ENCODE measurements at places on chromosomes 4 and X.

DNA sequence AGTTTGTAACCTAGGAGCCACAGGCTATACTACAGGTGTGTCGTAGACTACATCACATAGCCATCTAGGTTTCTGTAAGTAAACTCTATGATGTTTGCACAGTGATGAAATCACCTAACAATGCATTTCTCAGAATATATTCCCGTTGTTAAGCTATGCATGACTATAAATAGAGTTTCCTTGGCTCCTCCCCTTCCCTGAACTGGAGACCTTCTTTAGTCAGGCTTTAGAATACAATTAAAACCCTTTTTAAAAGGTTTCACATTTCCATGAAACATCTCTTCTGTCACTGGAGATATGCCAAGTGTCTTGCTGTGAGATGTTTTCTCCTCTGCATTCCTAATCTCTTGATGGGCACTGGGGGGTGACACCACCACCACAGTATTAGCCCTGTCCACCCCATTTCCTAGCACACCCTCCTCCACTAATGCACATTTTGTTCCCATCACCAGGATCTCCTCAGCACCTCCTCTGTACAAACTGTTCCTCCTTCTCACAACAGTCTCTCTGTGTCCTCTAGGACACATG, 334.6 kb upstream of the CPEB2 start:
- DNase-seq = no peak

- DNase-seq = no peak
These were observed 106.4 kb downstream of the SCD5 start for GRCh38 chr4:82692101-82692780.

- DNase-seq = no peak
These were observed 32.6 kb upstream of the NAA11 start for GRCh38 chr4:79358438-79358837.

DNA sequence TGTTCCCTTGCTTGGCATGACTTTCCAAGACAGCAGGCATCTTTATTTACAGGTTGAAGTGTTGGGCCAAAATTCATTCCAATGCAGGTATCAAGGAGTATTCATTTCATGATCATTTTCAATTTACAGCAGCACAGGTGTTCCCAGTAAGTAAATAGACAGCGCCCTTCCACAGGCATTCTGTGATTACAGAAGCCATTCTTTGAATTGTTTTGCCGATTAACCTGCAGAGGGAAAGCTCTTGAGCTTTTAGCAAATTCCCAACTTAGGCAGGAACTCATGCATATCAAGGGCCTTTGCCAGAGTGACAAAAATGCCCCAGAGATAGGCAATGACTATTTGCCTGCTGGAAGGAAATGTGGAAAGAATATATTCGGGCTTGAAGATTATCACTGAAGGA, 6.8 kb downstream of the TXK start:
- no peak for DNase-seq

DNA sequence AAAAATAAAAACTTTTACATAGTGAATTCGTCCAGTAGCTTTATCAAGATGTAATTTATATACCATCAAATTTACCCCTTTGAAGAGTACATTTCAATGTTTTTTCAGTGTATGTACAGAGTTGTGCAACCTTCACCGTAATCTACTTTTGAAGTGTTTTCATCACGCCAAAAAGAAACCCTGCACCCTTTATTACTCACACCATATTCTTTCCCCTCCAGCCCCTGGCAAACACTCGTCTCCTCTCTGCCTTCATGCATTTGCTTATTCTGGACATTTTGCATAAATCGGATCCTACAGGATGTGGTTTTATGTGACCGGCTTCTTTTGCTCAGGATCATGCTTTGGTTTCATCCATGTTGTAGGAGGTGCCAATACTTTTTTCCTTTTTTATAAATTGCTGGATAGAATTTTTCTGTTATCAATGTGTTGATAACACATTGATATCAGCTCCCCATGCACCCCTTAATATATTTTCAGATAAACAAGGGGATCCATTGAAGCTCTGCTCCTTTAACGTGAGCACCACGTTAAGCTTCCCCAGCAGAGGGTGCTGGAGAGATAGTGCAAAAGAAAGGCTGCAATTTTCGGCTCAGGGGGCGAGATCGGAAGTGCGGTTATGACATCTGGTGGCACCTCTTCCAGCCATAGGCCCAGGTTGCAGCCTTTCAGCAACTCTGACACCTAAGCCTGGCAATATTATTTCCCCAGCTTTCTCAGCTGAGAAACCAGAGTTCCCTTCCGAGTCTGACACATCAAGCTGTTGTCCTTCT, 100.1 kb upstream of the VCX3B start:
- DNase-seq = peak; percentile 61

DNA sequence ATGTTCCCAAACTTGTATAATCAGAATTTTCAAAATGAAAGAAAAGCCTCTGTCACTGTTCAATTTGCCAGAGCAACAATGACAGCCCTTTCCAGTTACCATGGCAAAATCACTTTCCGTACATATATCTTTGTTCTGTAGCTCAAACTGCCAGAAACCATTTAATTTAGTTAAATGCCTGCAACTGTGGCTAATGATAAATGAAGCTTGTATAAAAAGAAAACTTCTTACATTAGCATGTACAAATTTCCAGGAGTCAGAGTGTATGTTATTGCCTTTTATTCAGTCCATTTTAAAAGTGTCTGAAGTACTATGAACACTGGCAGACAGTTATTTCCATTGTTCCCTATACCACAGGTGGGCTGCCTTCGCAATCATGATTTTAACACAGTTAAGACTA, 30.3 kb downstream of the ARAP2 start:
- DNase-seq = no peak

DNA sequence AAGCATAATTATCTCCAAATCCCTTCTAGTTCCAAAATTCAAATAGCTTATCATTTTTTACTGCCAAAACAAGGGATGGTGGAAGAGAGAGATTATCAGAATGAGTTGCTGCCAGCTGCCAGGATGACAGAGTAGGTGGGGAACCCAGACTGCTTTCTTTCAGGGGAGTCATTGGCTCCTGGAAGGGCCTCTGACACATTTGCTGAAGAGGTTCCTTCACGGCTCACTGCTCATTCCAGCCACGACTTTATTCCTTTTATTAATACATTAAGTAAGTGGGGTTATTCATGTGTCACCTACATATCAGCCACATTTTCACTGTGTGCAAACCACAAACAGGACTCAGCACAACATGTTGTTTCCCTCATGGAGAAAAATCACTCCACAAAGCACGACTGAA, 12.7 kb upstream of the SMIM43 start:
- DNase-seq = no peak

GRCh38 chr4:102627831-102628523, 126.8 kb downstream of the NFKB1 start:
- peak; percentile 62 for DNase-seq

DNA sequence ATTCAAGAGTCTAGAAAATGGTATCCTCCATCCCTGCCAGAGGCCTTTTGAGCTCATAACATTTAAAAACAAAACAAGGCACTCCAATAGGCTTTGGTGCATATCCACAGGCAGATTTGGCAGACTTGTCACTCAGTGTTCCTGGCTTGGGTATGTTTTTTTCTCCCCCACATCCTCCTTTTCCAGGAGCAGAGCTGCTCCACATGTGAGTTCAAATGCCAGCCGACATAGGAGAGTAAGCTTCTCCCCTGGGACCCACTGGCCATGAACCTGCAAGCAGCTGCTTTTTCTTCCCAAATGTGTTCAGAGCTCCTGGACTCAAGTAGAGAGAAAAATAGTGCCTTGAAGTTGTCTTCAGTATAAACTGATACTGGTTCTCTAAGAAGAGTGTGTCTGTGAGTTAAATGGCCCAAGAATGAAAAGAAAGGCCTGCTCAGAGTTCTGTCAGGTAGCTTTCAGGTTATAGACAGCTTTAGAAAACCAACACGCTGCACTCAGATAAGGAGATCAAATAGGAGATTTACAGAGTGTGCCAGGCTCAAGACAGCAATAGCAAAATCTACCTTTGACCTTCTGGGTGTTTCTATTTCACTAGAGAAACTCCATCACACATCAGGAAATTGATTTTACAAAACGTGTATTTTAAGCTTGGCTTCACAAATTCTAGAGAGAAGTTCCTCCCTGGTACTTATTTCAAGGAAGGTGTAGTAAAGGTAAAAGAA, 162.5 kb upstream of the GALNT7 start:
- DNase-seq = no peak

GRCh38 chr4:150462743-150463142, 119.2 kb upstream of the MAB21L2 start:
- no peak for DNase-seq

- peak; percentile 53 for DNase-seq
These were observed 8.9 kb upstream of the CCNG2 start for GRCh38 chr4:77148078-77148477.

DNA sequence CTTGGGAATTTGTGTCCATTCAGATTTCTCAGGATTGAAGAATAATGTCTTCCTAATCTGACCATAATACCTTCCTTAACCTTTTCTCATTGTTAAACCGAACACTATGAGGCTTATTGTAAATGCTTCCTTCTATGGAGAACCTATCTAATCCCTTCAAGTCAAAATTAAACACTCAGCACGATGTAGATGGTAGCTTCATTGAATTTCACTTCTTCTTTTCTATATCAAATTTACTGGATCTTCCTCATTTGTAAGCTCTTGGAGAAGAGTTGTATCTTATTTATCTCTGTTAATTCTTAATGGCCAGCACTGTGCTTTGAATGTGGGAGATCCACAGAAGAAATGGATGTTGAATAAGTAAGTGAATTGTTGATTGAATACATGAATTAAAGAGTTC, 109.0 kb upstream of the RAPGEF2 start:
- no peak for DNase-seq

DNA sequence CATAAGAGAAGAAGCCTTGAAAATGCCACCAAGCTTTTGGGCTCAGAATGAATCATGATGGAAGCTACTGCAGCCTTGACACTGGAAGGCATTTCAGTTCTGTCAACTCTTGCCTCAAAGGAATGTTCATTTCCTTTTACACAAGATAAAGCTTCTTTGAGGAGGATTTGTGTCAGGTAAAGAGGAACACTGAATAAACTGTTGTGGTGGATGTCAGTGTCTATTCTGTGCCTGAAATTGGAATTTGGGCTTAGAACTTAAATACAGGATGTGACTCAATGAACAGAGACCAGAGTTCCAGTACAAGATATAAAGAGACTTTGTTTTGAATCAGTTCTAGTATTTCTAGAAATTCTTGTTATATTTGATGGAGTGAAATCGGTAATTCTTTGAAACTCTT, 313.2 kb downstream of the PACRGL start:
- no peak for DNase-seq

DNA sequence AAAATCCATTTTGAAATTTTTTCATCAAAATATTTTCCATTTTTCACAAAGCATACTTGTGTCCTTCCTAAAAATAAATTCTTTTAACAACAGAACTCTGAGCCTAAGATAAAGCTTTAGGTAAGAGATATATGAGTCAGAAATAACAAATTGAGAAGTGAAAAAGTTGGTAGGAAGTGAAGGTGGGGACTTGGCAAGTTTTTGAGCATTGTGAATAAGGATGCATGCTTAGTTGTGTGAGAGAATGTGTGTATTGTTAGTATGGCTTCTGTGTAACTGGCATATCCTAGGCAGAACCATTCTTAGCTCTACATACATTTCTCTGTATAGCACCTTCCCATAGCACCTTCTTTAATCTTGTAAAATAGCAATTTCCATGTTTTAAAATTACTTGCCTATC, 6.8 kb downstream of the ASB5 start:
- no peak for DNase-seq

DNA sequence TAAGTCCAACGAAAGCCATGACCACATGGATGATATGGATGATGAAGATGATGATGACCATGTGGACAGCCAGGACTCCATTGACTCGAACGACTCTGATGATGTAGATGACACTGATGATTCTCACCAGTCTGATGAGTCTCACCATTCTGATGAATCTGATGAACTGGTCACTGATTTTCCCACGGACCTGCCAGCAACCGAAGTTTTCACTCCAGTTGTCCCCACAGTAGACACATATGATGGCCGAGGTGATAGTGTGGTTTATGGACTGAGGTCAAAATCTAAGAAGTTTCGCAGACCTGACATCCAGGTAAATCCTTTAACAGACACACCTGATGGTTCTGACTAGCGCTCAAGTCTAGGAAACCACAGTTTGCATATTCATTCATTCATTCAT, 6.0 kb downstream of the SPP1 start:
- DNase-seq = no peak

DNA sequence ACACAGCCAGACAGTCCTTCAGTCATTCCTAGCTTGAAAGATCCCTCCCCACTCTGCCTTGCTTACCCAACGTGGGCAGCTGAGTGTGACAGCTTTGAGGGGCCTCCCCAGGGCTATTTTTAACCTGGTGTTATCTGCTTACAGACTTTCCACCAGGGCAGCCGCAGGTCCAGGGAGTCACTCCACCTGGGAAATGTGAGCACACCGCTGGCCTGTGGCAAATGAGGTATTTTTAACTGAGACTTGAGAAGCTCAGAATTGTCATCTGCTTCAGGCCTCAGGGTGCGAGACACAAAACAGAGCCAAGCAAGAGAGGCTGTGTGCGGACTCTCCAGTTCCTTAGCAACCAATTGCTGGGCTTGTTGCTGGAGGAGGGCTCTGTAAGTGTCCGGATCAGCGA, 13.0 kb downstream of the CORIN start:
- DNase-seq = no peak

- peak; percentile 76 for DNase-seq
These were observed 1.6 kb downstream of the KDM6A start for GRCh38 chrX:44874420-44875184.

GRCh38 chr4:169272265-169272886, 1.6 kb upstream of the SH3RF1 start:
- peak; percentile 22 for DNase-seq

DNA sequence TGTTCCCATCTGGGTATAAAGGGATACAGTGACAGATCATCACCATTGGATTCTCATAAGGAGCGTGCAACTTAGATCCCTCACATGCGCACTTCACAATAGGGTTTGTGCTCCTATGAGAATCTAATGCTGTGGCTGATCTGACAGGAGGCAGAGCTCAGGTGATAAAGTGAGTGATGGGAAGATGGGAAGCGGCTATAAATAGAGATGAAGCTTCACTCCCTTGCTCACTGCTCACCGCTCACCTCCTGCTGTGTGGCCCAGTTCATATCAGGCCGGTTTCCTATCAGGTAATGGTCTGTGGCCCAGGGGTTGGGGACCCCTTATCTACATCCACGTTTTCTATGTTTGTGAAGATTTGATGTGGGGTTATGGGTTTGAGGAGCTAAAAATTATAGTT, 43.7 kb downstream of the FAT4 start:
- DNase-seq = no peak

DNA sequence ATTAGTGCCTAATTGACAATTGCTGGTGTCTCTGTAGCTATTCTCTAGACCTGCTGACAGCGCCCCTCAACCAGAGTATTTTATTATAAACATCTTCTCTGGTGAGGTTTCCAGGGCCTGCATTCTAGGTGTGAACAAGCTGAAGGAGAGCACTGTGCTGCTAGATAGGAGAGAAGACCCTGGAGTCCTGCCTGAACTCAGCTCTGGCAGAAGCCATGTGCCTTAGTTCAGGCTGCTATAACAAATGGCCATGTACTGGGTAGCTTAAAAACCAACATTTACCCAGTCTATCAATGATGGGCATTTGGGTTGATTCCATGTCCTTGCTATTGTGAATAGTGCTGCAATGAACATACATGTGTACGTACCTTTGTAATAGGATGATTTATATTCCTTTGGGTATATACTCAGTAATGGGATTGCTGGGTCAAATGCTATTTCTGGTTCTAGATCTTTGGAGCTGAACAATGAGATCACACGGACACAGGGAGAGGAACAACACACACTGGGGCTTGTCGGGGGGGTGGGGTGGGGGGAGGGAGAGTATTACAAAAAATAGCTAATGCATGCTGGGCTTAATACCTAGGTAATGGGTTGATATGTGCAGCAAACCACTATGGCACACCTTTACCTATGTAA, 185.5 kb upstream of the CPEB2 start:
- no peak for DNase-seq
